Activated CD8-positive, alpha-beta T cell treated with anti-CD3 and anti-CD28 coated beads, Interleukin-2, amount 10 ng/mL, durations not matched to agents 7 days and 5 days (primary cell): ENCODE measurements at places on chromosomes 5 and 9. TPM values are rescaled to one million over a fixed set of nuclear protein-coding genes. Genes with fewer than 3 reads are reported as not detected.

MAN1B1 gene
- 42.2 TPM for total RNA-seq

GARIN3 gene
- not detected for total RNA-seq

IL17B gene
- not detected for total RNA-seq

ENTR1 gene
- total RNA-seq = 54.3 TPM

TEX53 gene
- total RNA-seq = not detected

NME5 gene
- not detected for total RNA-seq

TLR4 gene
- total RNA-seq = 0.16 TPM

ADAMTS6 gene
- 1.8 TPM for total RNA-seq

C9orf153 gene
- total RNA-seq = 0.34 TPM
